ENCODE measurements at places on chromosomes 6 and 20.

- no peak for DNase-seq
Measured at GRCh38 chr6:10809098-10809497, 29.2 kb downstream of the MAK start.

DNA sequence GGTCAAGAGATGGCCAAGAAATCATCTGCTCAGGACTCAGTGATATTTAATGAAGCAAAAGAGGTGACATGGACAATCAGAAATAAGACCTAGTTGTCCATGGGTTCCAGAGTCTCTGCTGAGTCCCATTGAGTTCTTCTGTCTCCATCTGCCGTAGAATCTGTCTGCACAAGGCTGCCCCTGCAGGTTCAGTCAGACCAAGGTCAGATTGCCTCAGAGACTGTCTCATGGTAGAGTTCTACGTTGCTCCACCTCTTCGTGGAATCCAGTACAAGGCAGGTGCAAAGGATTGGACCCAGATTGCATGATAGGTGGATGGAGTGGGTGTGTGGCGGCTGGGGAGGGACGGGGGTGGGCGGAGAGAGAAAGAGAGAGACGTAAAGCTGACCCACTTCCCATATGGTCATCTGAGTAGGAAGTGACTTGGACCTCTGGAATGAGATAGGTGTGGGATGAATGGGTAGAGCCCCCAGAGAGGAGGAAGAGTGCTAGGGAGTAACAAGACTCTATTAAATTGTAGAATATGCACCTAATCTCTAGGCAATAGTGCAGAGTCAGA, 75.3 kb downstream of the SOBP start:
- DNase-seq, result no peak

GRCh38 chr20:46230801-46231282, 77.5 kb downstream of the CDH22 start:
- DNase-seq, result no peak

GRCh38 chr20:1946762-1947534, 46.9 kb downstream of the PDYN start:
- DNase-seq, result peak; percentile 30

GRCh38 chr6:52876056-52876787, 33.3 kb downstream of the GSTA3 start:
- DNase-seq, result no peak

Measured in CD4-positive, alpha-beta T cell treated with Interleukin-4 for 1 hour (primary cell).